ENCODE measurements at places on chromosomes 7 and 10. TPM values are rescaled to one million over a fixed set of nuclear protein-coding genes. Genes with fewer than 3 reads are reported as not detected.

The IGFBP3 gene
- total RNA-seq, result 1.9 TPM

DNA sequence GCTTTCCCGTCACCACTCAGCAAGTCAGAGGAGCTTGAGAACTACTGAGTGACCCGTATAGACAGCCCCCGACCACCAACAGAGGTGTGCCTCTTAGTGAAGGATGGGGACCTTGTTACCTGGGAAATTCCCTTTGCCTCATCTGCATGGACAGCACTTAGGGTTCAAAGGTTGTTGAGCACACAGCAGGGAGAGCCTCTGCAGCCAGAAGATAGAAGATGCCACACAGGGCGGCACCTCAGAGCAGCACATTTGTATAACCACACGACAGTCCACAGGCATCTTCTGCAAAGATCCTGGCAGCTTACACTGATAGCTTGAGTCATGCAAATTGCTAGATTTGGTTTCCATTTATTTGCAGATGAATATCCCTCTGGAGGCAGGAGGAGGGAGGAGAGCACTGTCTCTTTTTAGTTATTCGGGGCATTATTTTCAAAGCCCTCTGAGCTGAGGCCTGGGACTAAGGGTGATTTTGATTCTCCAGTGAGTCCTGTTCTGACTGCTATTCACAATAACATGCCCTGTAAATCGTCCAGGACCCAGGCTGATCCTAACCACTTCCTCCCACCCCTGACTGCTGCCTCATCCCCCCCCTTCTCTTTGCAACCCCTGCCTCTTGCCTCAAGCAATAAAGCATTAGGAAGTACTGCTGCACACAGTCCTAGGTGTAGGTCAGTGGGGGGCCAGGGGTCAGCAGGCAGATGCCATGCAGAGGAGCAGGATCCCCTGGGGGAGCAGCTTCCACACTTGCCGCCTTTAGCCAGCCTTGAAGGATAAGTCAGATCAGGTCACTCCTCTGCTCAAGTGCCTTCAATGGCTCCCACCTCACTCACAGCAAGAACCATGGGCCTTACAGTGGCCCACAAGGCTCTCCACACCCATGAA is 24.6 kb upstream of the INMT start:
- peak; percentile 71 for DNase-seq

DNA sequence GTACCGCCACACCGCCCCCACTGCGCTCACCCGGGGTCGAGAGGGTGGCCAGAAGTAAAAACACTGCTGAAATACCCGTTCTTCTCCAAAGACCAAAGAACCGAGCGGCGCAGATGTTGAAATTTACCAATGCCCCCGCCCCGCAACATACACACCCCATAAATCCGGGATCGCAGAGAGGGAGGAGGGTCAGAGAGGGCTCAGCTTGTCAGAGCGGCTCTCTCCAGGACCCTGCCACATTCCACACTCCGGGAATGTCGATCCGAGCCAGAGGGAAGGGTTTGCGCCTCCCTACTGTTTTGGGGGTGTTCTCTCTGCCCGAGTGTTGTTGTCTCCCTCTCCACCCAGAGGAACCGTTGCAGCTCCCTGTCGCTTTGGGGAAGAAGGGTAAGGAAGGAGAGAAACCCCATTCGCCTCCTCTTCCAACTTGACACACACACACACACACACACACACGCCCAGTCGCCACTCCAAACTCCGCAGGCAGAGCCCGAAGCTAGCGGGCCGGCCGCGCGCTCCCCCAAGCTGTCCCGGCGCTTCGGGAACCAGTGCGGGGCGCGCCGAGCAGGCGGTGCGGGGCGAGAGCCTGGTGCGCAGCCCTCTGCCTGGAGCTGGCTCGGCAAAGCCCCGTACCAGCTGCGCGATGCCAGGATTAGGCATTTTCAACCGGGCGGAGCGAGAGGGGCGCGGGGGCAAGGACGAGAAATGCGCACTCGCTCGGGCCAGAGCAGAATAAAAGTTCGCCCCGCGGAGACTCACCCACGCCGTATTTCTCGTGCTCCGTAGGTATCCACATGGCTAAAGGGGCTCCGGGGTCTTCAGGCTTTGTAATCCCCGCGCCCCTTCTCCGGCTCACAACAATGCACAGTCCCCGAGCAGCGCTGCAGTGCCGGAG is 609 bp downstream of the DOCK4 start:
- peak; percentile 47 for DNase-seq

DNA sequence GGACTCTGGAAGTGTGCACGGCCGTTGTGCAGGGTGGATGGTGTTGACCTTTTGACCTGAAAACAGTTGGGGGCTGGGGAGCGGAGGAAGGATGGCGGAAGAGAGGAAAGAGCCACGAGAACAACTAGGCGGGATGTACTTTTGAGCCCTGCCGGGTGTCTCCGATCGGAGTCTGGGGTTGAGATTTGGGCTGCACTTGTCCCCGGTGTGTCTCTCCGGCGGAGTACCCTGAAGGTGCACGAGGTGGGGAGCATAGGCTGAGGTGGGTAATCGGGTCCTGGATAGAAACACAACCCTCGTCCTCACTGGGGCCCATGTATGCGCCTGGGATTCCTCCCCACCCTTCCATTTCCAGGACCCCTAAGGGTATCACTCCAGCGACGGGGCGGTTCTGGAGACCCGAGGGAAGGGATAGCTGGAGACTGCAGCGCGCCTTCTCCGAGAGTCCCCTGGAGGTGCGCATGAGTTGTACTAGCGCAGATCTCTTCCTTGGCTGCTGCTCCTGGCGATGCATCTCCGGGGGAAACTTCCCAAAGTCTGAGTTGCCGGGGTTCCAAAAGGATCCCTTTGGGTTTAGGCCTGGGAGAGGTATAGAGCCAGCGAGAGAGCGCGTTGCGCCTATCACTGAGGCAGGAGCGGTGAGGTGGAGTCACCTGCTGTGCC is 4.6 kb upstream of the HMX2 start:
- no peak for DNase-seq

DNA sequence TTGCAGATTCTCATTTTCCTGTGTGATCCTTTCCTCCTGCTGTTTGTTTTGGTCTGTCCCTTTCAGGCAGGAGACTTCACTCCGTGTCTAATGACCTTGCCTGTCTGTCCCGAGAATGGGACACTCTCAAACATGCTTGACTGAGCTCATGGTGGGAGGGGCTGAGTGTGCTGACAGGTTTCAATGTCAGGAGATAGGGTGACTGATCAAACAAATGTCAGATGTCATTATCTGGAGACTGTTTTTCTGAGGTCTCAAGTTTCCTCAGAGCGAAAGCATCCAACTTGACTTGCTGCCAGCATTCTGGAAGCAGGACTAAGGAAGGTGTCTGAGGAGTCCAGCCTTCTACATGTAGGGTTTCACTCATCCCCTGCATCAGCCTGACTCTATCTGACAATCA is 228.8 kb upstream of the KIAA1217 start:
- DNase-seq, result no peak

GRCh38 chr7:50682079-50682478 is 100.6 kb downstream of the GRB10 start:
- DNase-seq, result no peak

The GOLGA7B gene
- total RNA-seq, result 0.87 TPM

The ZNF12 gene
- 15.2 TPM for total RNA-seq

- no peak for DNase-seq
Measured at GRCh38 chr7:104123786-104124185, 84.0 kb downstream of the ORC5 start.

DNA sequence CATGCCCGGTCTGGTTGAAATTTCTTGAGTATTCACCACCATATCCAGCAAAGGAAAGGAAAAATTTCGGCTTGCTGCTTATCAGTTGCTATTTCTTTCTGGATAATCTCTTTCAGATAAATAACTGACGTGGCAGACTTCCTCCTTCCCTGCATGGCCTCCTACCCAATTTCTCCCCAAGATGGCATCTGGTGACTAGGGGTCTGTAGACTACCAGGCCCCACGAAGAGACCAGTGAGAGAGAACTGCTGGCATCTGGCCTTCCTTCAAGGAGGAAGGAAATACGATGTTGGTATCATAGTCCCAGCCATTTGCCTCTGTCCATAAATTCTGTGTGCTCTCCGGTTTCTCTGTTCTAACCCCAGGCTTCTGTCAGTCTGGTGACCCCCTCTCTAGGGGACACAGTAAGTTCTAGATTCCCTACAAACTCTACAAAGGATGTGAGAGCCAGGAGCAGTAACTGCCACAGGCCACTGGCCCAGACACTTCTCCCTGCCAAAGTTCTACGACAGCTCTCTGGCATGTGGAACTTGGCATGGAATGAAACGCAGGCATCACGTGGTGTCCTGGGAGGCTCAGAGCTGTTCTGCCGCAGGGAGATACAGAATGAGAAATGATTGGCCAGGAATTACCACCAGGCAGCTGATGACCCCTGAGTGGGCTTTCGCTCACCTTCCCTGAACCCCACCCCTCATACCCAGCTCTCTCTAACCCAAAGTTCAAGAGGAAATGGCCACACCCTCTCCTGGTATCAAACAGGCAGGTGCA is 30.0 kb upstream of the MSRB2 start:
- DNase-seq, result no peak

The DLX5 gene
- not detected for total RNA-seq

DNA sequence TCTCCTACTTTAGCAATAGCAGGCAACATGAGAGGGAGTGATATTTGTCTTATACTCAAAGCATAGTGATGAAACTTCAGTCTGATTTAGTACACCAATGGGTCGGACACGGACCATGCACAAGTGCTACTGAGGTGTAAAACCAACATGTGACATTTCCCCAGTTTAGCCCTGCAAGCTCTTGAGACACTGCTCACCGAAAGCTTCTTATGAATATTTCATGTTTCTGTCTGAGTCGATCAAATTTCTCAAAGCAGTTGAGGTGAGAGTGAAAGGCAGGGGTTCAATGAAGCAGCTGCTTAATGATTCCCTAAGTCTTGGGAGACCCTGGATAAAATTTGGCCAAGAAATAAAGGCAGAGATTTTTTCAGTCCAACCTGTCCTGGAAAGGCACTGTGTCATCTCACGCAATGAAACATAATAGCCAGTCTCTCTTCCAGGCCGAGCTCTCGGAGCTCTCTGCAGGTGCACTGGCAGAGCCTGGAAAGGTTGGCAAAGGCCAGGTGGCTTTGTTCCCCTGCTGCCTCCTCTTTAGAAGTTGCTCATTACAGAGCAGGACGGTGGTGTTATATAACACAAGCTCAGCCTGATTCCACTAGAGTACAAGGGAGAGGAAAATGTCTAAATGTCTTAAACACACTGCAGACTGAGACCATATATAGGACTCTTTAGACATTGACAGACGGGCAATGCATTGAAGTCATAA is 33.9 kb upstream of the XPNPEP1 start:
- DNase-seq, result no peak

The HOGA1 gene
- total RNA-seq, result not detected

- DNase-seq, result peak; percentile 86
Measured at GRCh38 chr10:69515699-69516259, 57.4 kb downstream of the NEUROG3 start.

The ANKRD61 gene
- 0.33 TPM for total RNA-seq

The FAM180A gene
- not detected for total RNA-seq

GRCh38 chr7:74309181-74309580 is 20.0 kb downstream of the CLIP2 start:
- no peak for DNase-seq

GRCh38 chr7:85765698-85766298 is 578.9 kb upstream of the SEMA3D start:
- no peak for DNase-seq

- DNase-seq, result peak; percentile 52
Measured at GRCh38 chr10:44261710-44262455, 123.0 kb downstream of the CXCL12 start.

GRCh38 chr7:88095-88926 is 104.1 kb upstream of the FAM20C start:
- DNase-seq, result no peak

The BAIAP2L1 gene
- total RNA-seq, result 4.5 TPM

The SPOCK2 gene
- total RNA-seq, result 216 TPM

- no peak for DNase-seq
Measured at GRCh38 chr10:24850727-24851296, 101.6 kb downstream of the PRTFDC1 start.

The NKX1-2 gene
- total RNA-seq, result not detected

DNA sequence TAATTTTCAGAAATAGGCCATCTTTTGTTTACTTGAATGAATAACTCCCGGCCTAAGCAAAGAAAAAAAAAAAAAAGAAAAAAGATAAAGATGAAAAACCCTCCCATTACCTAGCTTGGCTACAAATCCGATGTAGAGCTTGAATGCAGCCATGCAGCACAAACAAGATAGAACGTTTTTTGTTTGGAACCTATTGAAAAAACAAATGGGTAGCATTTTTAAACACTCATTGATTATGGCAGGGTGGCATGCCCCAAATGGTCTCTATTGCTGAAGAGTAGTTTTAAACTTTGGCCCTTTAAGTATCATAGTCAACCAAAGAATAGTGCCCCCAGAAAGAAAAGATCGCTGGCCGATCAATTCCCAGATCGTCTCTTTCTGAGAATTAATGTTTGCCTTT is 84.4 kb downstream of the VTI1A start:
- DNase-seq, result no peak

DNA sequence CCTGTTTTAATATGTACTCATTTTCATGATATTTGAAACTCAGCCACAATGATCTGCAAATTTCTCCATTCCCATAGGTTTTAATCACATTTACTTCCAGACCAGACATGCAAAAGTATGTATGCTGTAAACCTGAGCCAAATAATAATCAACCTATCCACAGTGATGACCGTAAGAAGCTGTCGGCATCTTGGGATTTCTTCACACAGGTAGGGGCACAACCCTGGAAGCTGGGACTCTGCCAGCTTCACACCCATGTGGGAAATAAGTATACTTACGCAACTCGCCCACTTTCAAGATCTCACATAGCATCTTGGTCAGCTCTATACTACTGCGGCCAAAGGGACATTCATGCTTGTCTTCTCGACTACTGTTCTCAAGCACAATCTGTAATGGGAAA is 352.3 kb downstream of the ELMO1 start:
- no peak for DNase-seq

- peak; percentile 9 for DNase-seq
Measured at GRCh38 chr10:61733358-61733940, 70.7 kb downstream of the CABCOCO1 start.

The NODAL gene
- not detected for total RNA-seq

The LYZL2 gene
- total RNA-seq, result not detected

- no peak for DNase-seq
Measured at GRCh38 chr10:26555719-26556368, 117.7 kb downstream of the APBB1IP start.

DNA sequence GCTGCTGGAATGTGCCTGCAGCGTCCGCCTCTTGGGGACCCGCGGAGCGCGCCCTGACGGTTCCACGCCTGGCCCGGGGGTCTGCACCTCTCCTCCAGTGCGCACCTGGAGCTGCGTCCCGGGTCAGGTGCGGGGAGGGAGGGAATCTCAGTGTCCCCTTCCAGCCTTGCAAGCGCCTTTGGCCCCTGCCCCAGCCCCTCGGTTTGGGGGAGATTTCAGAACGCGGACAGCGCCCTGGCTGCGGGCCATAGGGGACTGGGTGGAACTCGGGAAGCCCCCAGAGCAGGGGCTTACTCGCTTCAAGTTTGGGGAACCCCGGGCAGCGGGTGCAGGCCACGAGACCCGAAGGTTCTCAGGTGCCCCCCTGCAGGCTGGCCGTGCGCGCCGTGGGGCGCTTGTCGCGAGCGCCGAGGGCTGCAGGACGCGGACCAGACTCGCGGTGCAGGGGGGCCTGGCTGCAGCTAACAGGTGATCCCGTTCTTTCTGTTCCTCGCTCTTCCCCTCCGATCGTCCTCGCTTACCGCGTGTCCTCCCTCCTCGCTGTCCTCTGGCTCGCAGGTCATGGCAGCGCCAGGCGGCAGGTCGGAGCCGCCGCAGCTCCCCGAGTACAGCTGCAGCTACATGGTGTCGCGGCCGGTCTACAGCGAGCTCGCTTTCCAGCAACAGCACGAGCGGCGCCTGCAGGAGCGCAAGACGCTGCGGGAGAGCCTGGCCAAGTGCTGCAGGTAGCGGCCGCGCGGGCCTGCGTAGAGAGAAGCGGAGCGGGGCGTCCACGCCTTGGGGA is 645 bp downstream of the SLC26A4 start:
- peak; percentile 70 for DNase-seq

Measured in activated CD4-positive, alpha-beta memory T cell treated with anti-CD3 and anti-CD28 coated beads for 36 hours (primary cell).